ENCODE measurements at places on chromosomes 4 and X. TPM values are rescaled to one million over a fixed set of nuclear protein-coding genes. Genes with fewer than 3 reads are reported as not detected.

- no peak for DNase-seq
Measured at GRCh38 chrX:136220540-136220939, 30.7 kb downstream of the MAP7D3 start.

DNA sequence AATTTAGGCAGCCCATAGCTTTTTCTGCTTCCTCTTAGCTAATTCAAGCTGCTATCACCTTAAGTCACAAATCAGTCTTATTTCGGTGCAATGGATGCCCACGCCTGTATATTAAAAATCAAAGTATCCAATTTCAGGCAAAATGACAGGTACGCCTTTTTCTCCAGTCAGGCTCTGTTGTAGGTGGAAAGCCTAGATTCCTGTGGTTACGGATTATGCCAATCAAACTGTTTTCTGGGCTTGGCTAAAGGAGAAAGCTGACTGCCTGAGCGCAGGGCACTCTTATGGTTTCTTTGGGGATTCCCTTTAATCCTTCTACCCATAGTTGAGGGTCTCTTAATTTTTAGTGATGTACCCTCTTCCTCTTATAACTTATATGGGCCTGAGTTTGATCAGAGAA lies 550.5 kb downstream of the PDHA2 start:
- DNase-seq = no peak

DNA sequence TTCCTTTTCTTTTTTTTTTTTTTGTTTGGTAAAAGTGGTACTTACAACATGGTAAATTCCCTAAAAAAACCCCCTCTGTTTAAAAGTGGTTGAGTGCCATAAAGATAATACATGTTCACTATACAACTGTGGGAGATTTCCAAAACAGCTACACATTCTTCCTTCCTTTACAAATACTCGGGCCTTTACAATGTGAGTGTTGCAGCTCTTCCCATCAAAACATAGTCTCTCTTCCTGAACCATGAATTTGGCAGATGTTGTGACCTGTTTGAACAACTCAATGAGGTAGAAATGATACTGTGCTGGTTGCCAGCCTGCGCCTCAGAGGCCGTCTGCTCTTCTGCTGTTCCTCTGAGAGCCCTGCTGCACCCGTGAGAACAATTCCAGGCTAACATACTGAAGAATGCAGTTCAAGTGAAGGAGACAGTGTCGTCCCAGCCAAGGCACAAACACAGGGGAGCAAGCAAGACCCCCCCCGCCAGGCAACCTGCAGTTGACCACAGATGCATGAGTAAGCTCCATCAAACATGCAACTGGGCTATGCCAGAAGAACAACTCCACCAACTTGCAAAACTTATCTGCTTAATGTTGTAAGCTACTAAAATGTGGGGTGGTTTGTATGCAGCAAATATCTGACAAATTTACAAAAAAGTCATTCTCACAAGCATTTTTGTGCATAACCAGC lies 645.0 kb downstream of the PCDH7 start:
- DNase-seq = no peak

ZCCHC4 gene
- 8.2 TPM for total RNA-seq

DNA sequence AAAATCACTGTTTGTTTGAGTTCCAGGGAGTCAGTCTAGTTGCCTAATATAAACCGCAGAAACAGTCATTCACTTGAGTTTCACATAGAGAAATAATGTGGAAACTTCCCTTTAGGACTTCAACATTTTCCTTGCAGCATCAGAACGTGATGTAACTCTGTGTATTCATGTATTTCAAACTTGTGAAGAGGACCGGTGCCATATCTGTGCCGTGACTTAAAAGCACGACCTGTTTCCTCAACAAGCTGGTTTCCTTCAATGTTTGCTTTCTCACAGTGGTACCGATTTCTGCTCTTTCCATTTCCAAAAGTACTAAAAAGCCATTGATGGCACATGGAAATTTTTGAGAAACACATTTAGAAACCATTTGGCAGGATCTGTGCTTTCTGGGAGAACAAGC lies 166.6 kb upstream of the RAPGEF2 start:
- no peak for DNase-seq

GRCh38 chrX:134010690-134011089 lies 25.3 kb upstream of the GPC3 start:
- DNase-seq = no peak

- no peak for DNase-seq
Measured at GRCh38 chrX:134706138-134706537, 47.9 kb upstream of the PLAC1 start.

DNA sequence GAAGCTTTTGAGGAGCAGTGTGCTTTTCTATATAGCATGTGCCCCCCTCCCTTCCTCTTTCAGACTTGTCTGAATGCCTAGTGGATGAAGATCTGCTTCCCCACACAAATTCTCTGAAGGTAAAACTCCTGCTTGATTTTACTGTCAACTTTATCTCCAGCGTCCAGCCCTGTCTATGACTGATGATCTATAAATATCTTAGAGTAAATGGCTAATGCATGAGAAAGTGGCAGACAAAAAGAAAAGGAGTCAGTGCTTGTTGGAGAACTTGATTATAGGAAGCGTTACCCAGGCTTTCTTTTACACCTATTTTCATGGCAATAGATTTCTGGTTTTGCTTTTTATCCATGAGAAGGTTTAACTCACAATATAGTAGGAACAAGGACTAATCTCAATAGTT lies 168.3 kb upstream of the HS3ST1 start:
- no peak for DNase-seq

DNA sequence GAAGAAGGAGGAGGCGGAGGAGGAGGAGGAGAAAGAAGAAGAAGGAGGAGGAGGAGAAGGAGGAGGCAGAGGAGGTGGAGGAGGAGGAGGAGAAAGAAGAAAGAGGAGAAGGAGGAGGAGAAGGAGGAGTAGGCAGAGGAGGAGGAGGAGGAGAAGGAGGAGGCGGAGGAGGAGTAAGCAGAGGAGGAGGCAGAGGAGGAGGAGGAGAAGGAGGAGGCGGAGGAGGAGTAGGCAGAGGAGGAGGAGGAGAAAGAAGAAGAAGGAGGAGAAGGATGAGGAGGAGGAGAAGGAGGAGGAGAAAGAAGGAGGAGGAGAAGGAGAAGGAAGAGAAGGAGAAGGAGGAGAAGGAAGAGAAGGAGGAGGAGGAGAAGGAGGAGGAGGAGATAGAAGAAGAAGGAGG lies 19.9 kb downstream of the MRFAP1 start:
- DNase-seq = no peak

SFRP2 gene
- total RNA-seq = not detected

DNA sequence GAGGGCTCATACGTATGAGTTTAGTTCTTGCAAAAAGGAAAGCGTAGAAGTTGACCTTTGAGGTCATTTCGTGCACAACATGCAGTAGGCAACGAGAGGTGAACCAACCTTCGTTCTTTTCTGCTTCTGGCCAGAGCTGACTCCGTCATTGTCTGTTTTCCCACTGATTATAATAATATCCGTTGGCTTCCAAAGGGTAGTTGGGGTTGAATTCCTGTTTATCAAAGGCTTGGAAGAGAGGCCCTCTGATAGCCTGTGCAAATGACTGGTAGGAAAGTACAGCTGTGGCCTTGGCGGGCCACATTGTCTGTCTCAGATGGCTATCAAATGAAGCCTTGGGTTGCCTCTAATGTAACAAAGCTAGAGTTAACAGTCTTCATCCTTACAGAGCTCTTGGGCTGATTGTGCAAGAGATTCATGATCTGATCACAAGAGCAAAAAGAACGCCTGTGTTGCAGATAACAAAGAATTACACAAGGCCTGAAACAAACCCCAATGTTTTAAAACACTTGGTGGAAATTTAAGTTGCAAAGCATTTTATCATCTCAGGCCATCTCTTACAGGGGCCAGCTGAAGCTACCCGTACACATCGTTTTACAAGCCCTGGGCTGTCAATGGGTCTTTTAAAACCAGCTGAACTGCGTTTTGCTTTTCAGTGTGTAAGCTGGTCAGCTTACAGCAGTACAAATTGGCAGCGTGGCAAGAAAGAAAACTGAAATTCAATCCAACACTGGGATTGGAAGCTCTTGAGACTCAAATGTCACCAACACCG lies 46.1 kb upstream of the FAM9C start:
- no peak for DNase-seq

DNA sequence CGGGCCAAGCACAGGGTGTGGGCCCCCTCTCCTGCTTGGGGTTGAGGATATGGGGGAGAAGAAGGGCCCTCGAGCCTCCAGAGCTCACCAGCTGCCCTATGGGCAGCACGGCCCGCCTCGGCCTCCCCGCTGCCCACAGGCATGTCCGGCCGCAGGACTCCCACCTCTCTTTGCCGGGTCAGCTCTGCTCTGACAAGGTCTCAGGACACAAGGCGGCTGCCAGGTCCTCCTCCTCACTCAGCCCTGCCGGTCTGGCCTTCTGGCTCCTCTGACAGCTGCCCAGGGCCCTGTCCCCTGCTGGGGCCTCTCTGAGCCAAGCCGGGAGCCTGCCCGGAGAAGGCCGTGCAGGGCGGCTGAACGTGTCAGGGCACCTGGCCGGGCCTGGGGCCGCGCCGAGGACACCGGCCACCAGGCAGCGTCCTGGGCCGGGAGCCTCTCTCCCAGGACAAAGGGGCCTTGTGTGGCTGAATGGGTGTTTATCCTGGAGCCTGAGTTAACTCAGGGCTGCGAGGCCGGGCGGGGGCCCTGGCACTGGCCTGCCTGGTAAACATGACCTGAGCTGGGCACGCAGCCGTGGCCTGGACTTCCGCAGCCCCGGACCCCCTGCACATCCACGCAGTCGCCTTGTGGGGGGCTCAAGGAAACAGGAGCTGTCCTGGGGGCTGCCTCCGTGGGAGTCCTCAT lies 25.7 kb downstream of the TACC3 start:
- DNase-seq = no peak

DNA sequence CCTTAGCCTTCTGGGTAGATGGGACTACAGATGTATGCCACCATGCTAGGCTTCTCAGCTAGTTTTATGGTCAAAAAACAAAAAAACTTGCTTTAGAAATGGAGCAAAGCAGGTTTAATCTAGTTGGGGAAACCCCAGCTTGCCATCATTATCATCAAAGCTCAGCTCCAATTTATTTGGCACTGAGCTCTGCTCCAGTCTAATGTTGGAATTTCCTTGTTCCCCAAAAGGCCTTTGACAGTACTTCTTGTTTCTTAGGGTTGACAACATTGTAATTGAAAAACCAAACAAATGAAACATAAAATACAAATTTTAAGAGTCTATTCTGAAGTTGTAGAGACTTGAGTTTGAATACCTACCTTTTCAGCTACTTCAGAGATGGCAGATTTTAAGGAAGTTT lies 48.0 kb downstream of the MRPL1 start:
- DNase-seq = no peak

Measured in heart right ventricle (tissue), 16 donors.